ENCODE measurements at places on chromosomes 2 and 18.
A peak's percentile ranks its signal among the peaks of the same experiment; 100 is the strongest.

GRCh38 chr2:168692132-168692744 lies 110.2 kb upstream of the NOSTRIN start:
- DNase-seq = no peak

GRCh38 chr2:109383505-109384307 lies 230.1 kb downstream of the SEPTIN10 start:
- no peak for DNase-seq

DNA sequence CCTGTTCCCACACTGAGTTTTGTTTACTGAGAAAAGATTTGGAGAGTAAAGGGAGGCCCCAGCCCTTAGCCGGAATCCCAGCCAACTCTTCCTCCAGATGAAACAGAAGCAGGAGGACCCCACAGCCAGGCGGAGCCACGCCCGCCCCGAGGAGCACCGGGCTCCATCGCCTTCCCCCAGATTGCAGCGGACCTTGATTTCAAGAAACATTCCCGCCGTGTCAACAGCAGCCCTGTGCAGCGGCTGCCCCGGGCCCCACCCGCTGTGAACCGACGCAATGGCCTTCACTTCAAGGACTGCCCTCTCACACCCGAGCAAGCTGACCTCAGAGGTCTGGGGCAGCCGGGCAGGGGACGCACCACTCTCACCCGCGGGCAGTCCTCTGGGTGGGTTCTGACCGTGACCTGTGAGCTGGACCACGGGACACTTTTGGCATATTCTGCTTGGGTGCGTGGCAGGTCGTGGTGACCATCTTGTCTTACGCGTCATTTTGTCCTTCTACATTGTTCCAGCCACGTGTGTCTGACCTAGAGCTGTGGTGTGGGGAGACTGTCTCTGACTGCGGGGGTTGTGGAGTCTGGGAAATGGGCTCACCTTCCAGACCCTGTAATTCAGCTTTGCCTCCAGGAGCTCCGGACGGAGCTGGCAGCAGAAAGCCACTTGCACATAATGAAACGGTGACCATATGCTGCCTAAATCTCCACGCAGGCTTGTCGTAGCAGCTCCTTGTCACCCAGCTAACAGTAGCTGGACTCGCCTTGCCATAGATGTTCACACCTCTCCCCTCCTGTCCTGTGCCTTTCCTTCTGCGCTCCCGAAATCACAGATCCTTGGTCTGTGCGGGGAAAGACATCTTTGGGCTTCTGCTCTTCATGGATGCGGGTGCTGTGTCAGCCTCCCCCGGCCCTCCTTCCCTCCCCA lies 32.0 kb upstream of the INHBB start:
- DNase-seq = peak; percentile 40

- DNase-seq = no peak
These were observed 1.3 kb upstream of the TGFBRAP1 start for GRCh38 chr2:105330681-105331375.

DNA sequence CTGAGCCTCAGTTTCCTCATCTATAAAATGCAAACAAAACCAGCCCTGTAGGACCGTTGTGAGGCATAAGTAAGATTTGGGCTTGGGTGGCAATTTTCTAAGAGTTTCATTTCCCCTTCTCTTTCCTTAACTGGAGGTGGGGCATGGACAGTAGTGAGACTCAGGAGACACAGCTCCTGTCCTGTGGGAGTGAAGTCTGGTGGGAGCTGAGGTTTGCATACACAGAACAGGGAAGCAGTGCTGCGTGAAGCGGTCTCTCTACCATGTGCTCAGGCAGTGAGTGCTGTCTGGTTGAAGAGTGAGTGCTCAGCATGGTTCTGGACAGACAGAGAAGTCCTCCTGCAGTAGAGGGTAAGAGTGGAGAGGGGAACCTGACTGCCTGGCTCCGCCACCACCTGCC lies 62.3 kb upstream of the MCFD2 start:
- DNase-seq = no peak

DNA sequence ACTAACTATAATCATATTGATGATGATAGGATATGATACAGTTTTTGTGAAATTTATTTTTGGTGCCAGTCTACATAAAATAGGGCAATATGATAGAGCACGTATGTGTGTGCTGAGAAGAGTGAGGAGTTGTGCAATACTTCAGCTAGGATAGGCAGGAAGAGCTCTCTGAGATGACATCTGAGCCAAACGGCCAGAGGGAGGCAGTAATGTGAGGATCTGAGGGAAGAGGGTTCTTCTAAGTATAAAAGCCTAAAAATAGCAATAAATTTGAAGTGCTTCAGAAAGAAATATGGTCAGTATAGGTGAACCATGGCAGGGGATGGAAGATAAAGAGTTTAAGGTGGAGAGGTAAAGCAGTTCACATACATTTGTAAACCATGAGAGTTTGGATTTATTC lies 102.5 kb downstream of the OLA1 start:
- no peak for DNase-seq

DNA sequence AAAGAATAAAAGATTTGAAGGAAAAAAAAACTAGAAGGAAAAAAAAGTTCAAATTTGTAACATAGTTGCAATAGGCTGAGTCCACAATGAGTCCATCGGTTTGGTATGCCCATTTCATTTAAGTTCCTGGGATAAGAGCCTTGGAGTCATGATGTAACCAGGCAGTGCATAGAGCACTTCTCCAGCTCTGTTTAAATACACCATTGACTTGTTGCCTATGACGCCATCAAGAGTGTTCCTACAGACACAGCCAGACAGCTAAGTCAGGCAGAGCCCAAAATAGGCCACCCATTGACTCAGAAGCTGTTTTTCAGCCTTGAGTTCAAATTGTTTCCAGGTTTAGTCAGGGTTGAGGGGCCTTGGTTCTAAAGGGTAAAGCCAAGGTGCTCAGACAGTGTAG lies 44.9 kb downstream of the SOCS6 start:
- DNase-seq = no peak

GRCh38 chr2:197090742-197091367 lies 164.3 kb upstream of the PGAP1 start:
- DNase-seq = peak; percentile 88

DNA sequence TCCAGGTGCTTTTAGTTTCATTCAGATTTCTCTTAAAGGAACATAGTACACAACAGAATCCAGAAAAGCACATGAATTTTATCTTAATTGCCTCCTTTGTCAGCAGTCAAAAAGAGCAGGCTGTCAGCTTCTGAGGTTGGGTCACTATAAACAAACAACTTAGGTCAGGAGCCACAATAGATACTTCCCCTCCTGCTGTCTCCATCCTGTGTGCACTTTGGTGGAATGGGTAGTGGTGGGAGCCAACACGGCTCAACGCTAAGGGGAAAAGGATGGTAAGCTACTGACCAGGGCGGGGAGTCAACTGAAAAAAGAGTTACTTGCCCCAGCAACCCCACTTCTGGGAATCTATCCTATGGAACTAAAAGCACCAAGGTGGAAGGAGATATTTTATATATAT lies 121.9 kb downstream of the PAX3 start:
- DNase-seq = no peak

DNA sequence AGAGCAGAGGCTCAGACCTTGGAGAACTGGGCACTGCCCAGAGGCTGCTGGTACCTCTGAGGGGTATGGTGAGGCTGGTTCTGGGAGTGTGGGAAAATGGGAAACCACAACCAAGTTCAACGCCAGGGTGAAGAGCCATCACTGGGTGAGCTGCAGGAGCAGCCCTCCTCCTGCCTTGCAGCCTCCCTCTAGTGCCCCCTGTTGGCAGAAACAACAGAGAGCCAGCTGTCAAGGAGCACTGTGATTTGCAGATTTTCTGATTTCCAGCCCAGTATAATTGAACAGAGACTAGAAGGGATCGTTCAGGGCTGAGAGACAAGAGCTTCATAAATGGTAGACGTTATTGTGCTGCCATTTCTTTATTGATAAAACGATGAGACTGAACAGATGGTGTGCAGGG lies 50.5 kb downstream of the MAPK4 start:
- no peak for DNase-seq

DNA sequence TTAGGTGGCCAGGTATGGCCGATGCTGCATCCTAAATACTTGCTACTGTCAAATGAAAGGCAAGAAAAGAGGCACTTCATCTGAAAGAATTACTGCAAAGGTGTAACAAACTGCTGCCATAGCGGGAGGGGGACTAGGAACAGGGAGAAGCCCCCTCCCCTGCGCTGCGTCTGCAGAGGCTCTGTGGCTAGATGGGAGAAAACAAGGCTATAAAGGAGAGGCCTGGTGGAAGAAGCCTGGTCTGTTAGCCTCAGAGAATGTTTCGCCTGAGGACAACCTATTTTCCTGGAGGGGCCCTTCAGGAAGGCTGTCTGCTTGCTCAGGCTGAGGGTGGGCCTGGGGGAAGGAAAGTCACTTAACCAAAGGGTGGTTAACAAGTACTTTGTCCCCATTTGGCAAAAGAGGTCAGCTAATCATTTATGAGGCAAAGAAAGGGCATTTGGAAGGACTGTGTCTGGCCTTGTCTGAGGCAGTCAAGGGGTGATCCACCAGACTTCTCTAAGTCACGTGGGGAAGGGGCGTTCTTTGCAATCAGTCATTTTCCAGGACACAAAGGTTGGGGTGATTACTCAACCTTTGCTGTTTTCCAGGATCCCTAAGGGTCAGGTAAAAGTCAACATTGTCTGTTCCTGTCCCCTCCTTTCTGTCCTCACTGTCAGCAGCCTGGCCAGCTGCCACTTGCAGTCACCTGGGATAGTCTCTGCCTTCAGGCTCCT lies 103.0 kb upstream of the TMEM200C start:
- no peak for DNase-seq

GRCh38 chr2:21774691-21775368 lies 651.1 kb downstream of the TDRD15 start:
- DNase-seq = no peak

DNA sequence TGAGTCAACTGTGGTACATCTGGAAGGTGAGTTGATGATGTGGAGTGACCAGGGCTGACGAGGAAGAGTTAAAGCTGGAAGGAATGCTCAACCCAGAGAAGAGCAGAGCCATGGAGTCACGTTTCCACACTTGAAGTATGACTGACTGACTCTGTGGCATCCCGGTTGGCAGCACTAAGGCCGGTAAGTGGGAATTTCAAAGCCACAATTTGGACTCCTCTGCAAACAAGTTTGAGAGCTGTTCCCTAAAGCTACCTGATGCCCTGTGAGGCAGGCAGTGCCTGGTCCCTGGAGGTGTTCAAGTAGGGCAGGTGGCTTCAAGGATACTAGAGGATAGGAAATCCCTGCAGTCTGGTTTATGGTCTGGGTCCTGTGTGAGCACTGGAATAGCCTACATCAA lies 69.3 kb upstream of the ITGB6 start:
- DNase-seq = peak; percentile 75

- DNase-seq = peak; percentile 71
These were observed 21.9 kb downstream of the NRP2 start for GRCh38 chr2:205704127-205704741.

DNA sequence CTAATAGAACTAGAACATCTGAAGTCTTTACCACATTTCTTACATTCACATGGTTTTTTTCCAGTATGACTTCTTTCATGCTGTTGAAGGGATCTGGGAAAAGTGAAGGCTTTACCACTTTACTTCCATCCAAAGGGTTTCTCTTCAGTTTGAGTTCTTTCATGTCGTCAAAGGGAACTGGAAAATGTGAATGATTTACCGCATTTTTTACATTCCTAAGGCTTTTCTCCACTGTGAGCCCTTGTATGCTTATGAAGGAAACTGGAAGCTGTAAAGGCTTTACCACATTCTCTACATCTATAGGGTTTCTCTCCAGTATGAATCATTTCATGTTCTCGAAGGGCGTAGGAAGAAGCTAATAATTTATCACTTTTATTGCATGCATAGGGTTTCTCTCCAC lies 46.7 kb downstream of the NBEAL1 start:
- no peak for DNase-seq

- DNase-seq = no peak
These were observed 74.4 kb upstream of the TRIB2 start for GRCh38 chr2:12642332-12642731.

- peak; percentile 55 for DNase-seq
These were observed 627 bp downstream of the CDCA7 start for GRCh38 chr2:173355132-173355865.

DNA sequence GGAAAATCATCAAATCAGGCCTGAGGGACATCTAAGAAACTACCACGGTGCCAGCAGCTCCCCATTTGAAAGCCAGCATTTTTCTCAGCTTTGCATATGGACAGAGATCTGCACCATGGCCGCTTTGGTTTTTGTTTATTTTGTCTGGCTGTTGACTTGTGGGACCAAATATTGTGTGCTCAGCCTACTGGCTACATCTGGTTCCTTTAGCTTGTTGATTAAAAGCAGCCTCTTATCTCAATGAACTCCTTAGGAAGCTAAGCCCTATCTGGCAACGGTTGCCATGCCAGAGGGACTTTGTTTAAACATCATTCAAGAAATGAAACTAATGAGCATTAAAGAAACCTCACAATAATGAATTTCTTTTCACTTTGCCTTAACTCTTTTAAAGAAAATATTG lies 32.4 kb upstream of the CCDC150 start:
- DNase-seq = peak; percentile 56

- no peak for DNase-seq
These were observed 43.0 kb upstream of the KCNF1 start for GRCh38 chr2:10868465-10869314.

GRCh38 chr2:32357318-32358110 lies 691 bp downstream of the BIRC6 start:
- DNase-seq = no peak

GRCh38 chr2:73117441-73117840 lies 4.7 kb upstream of the RAB11FIP5 start:
- DNase-seq = no peak

DNA sequence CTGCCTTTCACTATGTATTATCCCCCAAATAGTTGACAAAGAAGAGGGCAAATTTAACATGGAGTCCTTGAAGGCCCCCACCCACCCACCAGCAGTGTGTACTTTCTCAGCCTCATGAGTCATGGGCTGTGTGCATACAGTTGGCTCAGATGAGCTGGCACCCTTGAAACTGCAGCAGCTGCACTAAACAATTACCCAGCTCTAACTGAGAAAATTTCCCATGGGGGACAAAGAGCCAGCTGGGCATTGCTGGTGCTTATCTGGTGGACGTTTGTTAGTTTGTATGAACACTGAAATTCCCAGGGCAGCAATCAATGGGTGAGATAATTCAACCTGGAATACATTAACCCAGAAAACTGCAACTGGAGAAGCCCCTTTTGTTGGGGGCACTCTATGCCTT lies 131.7 kb downstream of the GCA start:
- no peak for DNase-seq
